RPMI7951 (cell line): ENCODE measurements at places on chromosomes 7 and 10. TPM values are rescaled to one million over a fixed set of nuclear protein-coding genes. Genes with fewer than 3 reads are reported as not detected.
A peak's percentile ranks its signal among the peaks of the same experiment; 100 is the strongest.

DNA sequence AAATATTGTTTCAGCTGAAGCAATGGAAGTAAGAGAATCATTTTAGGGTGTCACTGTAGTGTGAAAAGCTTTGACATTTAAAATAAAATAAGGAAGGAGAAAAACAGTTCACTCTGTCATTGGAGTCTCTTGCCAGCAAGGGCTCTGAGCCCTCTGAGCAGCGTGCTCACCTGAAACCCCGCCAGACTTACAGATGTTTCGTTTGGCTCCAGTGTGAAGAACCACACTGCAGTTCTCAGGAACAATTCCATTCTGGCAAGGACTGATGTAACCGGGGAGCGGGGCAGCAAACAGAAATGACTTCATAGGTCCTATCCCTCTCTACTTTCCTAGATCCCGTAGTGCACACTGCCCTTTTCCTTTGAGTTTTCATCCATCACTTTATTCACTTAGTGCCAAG, 164.3 kb downstream of the CELF2 start:
- no peak for DNase-seq

DNA sequence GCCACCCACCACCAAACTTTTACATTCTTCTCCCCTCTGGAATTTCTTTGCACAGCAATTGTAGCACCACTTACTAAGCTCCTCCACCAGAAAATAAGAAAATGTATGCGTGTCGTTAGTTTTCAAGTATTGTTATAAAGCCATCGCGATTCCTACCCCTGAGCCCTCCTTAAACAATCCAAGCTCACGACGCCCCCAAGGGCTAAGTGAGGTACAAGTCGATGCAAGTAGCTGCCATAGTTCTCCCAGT, 1.3 kb downstream of the FRAT2 start:
- peak; percentile 41 for DNase-seq

The SLC16A9 gene
- total RNA-seq = under 0.01 TPM in 1 of 2 replicates, not detected in the other

- no peak for DNase-seq
Observed at GRCh38 chr7:154532771-154533170, 470.2 kb downstream of the PAXIP1 start.

DNA sequence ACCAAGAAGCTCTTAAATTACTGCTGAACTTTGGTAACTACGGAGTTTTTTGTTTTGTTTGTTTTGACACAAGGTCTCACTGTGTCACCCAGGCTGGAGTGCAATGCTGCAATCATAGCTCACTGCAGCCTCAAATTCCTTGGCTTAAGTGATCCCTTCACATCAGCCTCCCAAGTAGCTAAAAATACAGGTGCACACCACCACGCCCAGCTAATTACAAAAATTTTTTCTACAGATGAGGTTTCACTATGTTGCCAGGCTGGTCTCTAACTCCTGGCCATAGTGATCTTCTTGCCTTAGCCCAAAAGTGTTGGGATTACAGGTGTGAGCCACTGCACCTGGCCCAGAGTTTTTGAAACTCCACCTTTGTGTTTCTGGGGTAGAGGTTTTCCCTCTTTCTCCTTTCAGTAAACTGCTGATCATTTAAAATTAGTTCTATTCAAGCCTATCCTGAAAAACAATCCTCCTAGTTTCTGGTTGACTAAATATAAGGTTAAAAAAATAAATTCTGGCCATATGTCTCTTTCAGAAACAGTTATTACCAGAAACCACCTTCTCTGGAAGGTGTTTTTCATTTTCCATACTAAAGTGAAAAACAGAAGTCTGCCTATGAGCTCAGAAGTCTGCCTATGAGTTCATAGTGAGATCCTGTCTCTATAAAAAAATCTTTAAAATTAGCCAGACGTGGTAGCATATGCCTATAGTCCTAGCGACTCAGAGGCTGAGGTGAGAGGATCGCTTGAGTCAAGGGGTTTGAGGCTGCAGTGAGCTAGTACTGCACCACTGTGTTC, 63.9 kb downstream of the VOPP1 start:
- no peak for DNase-seq

- DNase-seq = peak; percentile 58
Observed at GRCh38 chr10:14282276-14282675, 48.4 kb downstream of the FRMD4A start.

The MYH16 gene
- total RNA-seq = 1.1 and 1.2 TPM in 2 replicates

The CC2D2B gene
- total RNA-seq = not detected in 2 replicates

- DNase-seq = peak; percentile 87
Observed at GRCh38 chr10:66321723-66322665, 603.8 kb upstream of the LRRTM3 start.

DNA sequence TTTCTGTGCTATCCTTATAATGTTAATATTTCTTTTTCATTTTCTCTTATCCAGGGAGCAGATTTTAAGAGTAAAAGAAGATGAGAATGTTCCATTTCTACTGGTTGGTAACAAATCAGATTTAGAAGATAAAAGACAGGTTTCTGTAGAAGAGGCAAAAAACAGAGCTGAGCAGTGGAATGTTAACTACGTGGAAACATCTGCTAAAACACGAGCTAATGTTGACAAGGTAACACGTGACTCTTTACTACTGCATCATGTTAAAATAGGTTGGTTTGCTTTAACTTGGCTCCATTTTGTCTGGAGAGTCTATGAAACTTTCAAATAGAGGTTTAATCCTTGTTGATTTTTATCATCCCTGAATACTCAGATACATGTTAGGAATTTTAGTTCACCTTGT, 73.3 kb downstream of the RALA start:
- no peak for DNase-seq

GRCh38 chr10:132575320-132576201, 38.0 kb downstream of the INPP5A start:
- peak; percentile 78 for DNase-seq

The PPP1R3C gene
- total RNA-seq = not detected in 2 replicates

GRCh38 chr7:152035817-152036216, 10.3 kb downstream of the GALNT11 start:
- no peak for DNase-seq

GRCh38 chr7:111605246-111605645, 43.0 kb upstream of the IMMP2L start:
- no peak for DNase-seq

- peak; percentile 39 for DNase-seq
Observed at GRCh38 chr7:54076616-54077015, 465.6 kb upstream of the VSTM2A start.

GRCh38 chr7:34655384-34655783, 2.6 kb upstream of the NPSR1 start:
- DNase-seq = no peak

GRCh38 chr7:136104269-136104603, 127.1 kb upstream of the MTPN start:
- peak; percentile 34 for DNase-seq

DNA sequence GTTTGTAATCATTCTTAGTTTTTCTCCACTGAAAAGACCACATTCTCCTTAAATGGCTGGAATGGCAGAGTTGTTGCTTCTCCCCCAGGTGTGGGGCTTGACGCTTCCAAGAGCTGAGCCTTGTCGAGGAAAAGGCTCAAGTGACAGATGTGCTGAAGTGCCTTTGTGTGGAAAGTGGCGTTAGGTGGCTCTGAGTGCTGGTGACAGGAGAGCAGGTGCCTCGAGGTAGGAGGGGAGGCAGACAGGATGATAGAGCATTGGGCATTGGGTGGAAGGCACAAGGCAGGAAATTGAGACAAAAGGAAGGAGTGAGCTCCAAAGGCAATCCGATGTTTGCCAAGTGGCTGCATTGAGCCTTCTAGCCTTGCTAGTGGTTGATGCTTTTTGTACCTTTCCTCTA, 6.7 kb downstream of the KIAA1217 start:
- no peak for DNase-seq

- DNase-seq = no peak
Observed at GRCh38 chr10:130741901-130742855, 569.3 kb downstream of the TCERG1L start.

GRCh38 chr10:541750-542371, 147.6 kb downstream of the DIP2C start:
- no peak for DNase-seq
